Stimulated activated CD4-positive, alpha-beta T cell treated with anti-CD3 and anti-CD28 coated beads, TNF-alpha, amount 100 ng/mL, for 4 hours (primary cell): ENCODE measurements at places on chromosomes 16 and 17.

DNA sequence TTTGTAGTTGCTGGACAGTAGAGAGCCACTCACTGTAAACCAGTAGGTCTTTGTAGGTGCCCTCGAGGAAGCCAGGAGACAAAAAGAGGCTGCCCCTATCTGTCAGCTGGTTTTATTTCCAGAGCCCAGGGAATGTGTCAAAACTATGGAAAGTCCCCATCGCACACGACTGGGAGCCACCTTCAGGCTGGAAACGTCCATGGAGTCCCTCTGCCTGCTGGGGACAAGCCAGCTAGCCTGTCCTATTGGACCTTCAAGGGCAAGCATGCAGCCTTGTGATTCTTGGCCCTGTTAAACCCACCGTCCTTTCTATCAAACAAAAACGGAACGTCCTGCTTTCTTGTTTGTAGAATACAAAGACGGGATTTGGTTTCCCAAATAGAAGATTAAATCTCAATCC lies 289.8 kb downstream of the SLC39A11 start:
- DNase-seq, result no peak

GRCh38 chr16:72715267-72715666 lies 332.7 kb downstream of the ZFHX3 start:
- DNase-seq, result no peak

DNA sequence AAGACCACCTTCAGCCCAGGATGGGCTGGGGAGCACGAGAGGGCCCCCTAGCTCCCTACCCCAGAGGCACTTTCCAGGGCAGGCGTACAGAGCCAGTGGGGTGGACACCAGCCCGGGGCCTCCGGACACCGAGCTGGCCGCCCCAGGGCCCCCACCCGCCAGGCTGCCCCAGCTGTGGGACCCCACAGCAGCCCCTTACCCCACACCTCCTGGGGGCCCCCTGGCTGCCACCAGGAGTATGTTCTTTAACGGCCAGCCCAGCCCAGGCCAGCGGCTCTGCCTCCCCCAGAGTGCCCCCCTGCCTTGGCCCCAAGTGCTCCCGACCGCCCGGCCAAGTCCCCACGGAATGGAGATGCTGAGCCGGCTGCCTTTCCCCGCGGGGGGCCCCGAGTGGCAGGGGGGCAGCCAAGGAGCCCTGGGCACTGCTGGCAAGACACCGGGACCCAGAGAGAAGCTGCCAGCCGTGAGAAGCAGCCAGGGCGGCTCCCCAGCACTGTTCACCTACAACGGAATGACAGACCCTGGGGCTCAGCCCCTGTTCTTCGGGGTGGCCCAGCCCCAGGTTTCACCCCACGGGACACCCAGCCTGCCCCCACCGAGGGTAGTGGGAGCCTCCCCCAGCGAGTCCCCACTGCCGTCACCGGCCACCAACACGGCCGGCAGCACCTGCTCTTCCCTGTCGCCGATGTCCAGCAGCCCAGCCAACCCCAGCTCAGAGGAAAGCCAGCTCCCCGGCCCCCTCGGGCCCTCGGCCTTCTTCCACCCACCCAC lies 24.3 kb upstream of the ZFPM1 start:
- no peak for DNase-seq

DNA sequence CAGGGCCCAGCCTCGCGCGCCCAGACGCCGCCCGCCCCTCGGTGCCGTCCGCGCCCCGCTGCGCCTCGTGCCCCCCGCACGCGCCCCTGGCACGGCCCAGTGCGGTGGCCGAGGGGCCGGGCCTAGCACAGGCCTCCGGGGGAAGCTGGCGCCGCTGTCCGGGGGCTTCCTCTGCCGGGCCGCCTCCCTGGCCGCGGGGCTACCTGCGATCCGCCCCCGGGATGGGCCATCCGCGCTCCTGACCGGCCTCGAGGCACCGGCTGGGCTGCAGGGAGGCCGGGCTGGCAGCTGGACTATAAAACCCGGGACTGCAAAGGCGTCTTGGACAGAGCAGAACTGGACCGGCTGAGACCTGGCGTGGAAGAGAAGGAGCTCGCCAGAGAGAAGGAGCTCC lies 783 bp downstream of the BHLHA9 start:
- DNase-seq, result no peak
